ENCODE measurements at places on chromosomes 6 and 20.

GRCh38 chr20:62609279-62609720, 33.0 kb upstream of the SLCO4A1 start:
- no peak for DNase-seq

DNA sequence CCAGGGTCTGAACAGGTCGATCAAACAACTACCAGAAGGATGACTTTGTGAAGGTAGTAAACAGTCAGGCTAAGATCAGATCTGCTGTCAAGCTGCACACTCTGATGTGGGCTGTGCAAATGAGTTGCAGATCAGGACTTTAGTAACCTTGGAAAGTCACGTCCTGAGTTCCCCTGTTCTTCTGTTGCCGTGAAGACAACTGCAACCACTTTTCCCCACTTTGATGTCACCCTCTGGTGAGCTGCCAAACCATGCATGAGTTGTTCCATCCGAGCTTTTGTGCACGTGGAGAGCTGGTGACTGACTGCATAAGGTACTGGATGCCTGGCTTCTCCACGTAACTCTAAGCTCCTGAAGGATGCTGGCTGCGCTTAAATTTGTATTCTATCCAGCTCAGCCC, 111.0 kb downstream of the CD83 start:
- no peak for DNase-seq

- no peak for DNase-seq
These were observed 174.3 kb downstream of the CDKAL1 start for GRCh38 chr6:20708367-20709124.

GRCh38 chr6:41064841-41065240, 7.3 kb downstream of the OARD1 start:
- no peak for DNase-seq

- no peak for DNase-seq
These were observed 966.6 kb upstream of the SLC35B3 start for GRCh38 chr6:9401960-9402359.

GRCh38 chr6:7912024-7912423, 1.4 kb upstream of the TXNDC5 start:
- no peak for DNase-seq

- no peak for DNase-seq
These were observed 19.6 kb downstream of the CYB5R4 start for GRCh38 chr6:83878902-83879644.

DNA sequence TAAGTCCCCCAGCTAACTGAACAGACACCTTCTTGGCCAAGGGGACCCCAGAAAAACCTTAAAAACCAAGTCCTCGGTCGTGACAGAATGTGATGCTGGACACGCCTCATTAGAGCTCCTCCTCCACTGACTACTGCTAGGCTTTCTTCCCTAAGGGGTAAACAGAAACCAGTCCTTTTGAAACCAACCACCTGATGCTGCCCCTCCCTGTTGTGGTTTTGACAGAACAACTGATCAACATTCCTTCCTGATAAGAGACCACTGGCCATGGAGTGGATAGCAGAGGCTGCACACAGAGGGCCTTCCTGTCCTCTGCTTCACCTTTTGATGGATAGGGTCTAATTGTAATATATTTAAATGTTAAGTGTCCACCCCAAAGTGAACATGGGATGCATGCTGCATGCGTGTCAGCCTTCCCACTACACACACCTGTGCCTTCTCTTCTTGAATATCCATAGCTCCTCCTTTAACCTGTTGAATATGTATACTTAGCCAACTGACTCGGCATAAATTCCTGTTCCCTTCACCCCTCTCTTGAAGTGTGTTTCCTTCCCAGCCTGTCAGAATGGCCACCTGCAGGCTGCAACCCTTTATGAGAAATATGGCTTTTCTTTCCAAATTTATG, 27.9 kb upstream of the SLC2A12 start:
- DNase-seq, result no peak

GRCh38 chr6:54288474-54288873, 19.8 kb upstream of the TINAG start:
- no peak for DNase-seq

GRCh38 chr20:19827818-19828217, 69.8 kb downstream of the RIN2 start:
- DNase-seq, result no peak

DNA sequence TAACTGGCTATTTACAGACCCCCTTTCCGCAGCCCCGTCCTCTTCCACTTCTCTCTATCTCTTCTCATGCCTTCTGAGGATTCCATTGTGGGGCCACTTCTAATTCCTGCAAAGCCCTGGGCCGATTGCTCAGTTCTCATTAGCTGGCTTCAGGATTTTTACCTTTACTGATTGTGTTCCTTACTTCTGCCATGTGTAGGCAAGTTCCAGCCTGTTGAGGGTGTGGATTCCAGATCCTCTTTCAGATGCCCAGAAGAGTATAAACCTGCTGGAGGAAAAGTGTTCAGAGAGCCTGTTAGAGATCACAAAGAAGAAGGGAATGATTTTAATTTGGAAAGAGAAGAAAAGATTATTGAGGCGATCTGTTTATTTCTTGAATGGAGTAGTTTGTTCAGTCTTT, 5.4 kb downstream of the DSE start:
- no peak for DNase-seq

DNA sequence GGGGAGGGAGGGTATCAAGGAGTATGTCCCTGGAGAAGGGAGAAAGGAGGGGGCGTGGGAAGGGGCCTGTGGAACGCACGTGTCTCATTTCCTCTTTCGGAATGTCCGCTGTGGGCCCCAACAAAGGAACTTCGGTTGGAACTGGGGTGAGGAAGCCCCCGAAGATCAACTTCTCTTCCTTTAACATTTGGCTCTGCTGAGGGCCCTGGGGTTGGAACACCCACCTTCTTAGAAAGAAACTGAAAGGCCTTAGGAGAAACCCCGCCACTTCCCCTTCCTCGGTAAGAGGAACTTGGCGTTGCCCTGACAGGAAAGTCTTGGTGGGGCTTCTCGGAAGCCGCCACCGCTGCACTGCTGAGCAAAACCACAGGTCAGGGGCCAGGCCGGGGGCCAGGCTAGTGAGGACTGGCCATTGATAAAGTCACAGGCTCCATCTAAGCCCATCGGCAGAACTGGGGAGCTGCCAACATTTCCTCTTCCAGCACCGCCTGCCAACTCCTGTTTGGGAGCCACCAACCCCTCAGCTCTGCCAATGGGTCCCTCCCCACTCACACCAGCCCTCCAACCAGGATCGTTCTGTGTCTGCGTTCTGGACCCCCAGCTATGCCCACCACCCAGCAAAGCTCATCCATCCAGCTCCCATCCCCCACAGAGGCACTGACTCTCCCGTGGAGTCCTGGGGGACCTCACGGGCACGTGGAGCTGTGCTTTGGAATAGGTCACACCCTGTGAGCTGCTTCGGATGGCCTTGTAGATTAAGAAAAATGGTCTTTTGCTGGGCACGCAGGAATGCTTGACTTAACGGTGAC, 44.8 kb downstream of the FGD2 start:
- peak; percentile 97 for DNase-seq

- DNase-seq, result no peak
These were observed 329.5 kb upstream of the HSF2 start for GRCh38 chr6:122069932-122070331.

DNA sequence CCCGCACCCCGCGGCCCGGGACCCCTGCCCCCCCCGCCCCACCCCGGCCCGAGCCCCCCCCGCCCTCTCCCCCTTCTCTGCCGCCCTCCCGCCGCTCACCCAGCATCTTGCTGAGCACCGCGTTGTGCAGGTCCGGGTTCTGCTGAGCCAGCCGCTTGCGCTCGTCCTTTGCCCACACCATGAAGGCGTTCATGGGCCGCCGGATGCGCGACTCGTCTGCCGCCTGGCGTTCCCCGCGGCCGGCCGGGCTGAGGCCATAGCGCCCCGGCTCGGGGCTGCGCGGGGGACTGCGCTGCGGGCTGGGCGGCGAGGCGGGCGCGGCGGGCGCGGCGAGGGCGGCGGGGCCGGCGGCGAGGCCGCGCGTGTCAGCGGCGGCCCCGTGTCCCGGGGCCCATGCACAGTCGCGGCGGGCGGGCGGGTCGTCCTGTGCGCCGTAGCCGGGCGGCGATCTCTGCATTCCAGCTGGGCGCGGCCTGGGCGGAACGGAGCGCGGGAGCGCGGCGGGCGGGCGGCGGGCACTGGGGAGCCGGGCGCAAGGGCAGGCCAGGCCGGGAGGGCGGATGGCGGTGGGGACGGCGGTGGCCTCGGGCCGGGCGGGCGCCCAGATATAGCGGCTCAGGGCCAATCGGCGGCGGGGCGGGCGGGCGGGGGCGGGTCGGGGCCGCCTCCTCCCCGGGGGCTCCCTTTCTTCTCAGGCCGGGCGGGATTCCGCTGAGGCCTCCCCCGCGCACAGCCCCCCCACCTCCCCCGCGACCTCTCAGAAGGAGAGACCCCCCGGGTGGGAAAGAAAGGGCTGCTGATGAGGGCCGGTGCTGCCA, at the start of gene SOX18:
TSS of gene SOX18 (minus strand) at position 580 of the 818 bp plus-strand sequence. CDS start at position 457, 123 bp downstream.
- DNase-seq, result no peak

DNA sequence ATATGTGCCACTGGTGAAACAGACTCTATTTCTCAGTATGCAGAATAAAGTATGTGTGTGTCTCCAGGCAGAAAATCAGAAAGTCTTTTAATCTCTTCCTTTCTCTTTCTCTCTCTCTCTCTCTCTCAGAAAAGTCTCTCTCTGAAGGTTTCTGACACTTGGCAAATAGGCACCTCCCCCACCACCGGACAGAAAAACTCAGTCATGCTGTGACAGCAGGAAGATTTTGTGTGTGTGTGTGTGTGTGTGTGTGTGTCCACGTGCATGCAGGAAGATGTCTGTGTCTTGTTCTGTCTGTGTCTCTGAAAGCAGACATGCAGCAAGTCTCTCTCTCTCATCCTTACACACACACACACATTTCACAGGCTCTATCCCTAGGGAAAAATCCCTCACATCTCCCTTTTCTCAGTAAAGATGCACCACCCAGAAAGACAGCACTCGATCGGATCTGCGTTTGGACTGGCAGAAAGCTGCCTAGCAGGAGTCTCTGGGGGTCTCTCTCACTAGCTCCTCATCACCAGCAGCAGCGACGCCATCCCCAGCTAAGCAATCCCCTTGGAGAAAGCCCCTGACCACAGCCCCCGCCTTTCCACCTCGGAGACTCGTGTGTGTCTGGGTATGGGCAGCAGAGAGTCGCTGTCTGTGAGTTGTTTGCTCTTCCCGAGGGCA, 98.3 kb downstream of the EDN3 start:
- no peak for DNase-seq

- DNase-seq, result no peak
These were observed 1.3 kb upstream of the FNDC11 start for GRCh38 chr20:63552481-63553249.

DNA sequence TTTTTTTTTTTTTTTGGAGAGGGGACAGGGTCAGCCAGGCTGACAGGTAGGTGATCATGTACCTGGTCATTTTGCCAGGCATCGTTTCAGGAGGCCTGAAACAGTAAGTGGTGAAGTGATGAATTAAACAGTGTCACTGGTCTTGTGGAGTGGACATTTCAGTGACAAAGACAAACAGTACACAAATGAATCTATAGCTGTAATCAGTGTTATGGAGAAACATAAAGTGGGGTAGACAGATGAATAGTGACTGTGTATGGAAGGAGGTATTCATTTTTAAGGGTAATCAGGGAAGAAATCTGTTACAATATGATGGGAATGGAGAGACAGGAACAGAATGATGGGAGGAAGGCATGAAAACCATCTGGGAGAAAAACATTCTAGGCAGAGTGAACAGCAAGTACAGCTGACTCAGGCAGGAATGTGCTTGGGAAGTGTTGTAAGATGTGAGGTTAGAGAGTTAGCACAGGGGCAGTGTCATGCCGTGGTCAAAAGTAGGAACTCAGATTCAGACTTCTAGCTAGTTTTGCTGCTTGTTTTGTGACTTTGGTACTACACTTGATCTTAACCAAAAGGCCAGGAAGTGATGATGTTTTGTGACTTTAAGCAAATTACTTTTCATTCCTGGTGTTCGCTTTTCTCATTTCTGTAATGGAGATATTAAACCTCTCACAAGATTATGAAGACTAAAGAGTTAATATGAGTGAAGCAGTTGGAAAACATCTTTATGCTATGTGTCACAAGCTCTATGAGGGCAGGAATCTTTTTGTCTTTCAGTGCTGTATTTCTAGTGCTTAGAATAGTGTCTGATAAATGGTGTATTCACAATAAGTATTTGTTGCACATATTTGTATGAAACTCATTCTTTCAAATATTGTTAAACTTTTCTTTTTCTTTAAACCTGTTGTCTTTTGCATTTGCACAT, 43.4 kb downstream of the QKI start:
- DNase-seq, result no peak

GRCh38 chr20:34824452-34824805, 1.0 kb downstream of the NCOA6 start:
- DNase-seq, result peak; percentile 66

GRCh38 chr6:3147914-3148757, 9.2 kb downstream of the TUBB2A start:
- no peak for DNase-seq

DNA sequence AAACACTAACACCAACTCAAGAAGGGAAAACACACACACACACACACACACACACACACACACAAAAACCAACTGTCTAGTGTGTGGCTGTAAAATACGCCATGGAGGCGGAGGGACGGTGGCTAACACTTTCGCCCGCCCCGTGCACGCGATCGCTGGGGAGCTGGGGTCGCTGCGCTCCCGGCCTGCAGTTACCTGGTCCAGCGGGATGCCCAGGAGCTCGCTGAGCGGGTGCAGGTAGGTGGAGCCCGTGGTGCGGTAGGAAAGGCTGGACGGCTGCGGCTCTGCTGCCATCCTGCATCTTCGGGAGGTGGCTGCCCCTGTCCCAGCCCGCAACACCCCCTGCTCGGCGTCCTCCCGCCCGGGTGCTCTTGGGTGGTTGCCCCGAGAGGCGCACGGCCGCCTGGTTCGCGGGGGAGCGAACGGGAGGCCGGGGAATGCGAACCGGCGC, 303 bp downstream of the MBOAT1 start:
- DNase-seq, result no peak

DNA sequence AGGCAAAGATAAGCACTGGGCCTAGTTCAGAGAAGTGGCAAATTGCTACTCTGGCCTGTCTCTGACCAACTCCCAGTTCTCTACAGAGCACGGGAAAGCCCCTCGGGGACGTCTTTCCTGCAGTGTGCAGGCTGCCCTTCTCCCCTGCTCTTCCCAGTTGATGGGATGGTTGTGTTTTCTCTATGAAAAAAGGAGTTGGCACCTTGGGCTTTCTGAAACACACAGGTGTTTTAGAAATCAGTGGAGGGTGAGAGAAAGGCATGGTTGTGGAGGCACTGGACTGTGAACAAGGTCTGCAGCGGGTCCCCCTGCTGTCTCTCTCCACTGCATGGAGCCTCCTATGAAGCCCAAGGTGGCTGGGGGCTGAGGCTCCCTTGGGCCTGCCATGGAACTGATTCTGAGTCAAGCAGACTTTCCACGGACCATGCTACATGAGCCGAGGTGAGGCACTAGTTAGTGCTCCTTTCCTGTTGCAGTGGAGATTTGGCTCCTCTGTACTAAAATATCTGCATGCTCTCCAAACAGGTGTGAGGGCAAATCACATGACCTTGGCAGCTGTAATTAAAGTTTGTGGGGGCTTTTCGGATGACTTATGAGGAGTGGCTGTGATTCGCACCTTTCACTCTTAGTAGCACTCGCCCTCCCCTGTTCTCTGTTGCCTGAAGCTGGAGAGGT, 16.3 kb downstream of the GTSF1L start:
- no peak for DNase-seq
